ENCODE measurements at places on chromosomes 11 and 22. TPM values are rescaled to one million over a fixed set of nuclear protein-coding genes. Genes with fewer than 3 reads are reported as not detected.

The NLRP14 gene
- total RNA-seq: 1.6 TPM

The SYT13 gene
- 153 TPM for total RNA-seq

The SLCO2B1 gene
- 16.9 TPM for total RNA-seq

The CYB5R2 gene
- total RNA-seq: 1.6 TPM

The ZP1 gene
- not detected for total RNA-seq

The RRP8 gene
- 25.7 TPM for total RNA-seq

The DAGLA gene
- total RNA-seq: 10.6 TPM

The LRRC32 gene
- 1.3 TPM for total RNA-seq

The ST14 gene
- total RNA-seq: 0.31 TPM

The DDX17 gene
- 802 TPM for total RNA-seq

The TREH gene
- not detected for total RNA-seq

The SBF1 gene
- 131 TPM for total RNA-seq

The HTR3A gene
- total RNA-seq: 0.63 TPM

The KRTAP5-9 gene
- not detected for total RNA-seq

The OR56A1 gene
- total RNA-seq: 0.31 TPM

The MIEF1 gene
- total RNA-seq: 21.6 TPM

All from parietal lobe (tissue), 2 donors.